ENCODE measurements at places on chromosomes 5 and 9. TPM values are rescaled to one million over a fixed set of nuclear protein-coding genes. Genes with fewer than 3 reads are reported as not detected.

C9 gene
- not detected for total RNA-seq

- no peak overlapping the region for H3K27ac ChIP-seq
- no peak overlapping the region for H3K4me3 ChIP-seq
- no peaks in the 10 kb centered on the region for H3K27me3 ChIP-seq
- DNase-seq: no peak
- no peaks in the 10 kb centered on the region for H3K36me3 ChIP-seq
Measured at GRCh38 chr5:34688015-34688810, 32.1 kb downstream of the RAI14 start.

- H3K27me3 ChIP-seq: no peaks in the 10 kb centered on the region
- H3K4me1 ChIP-seq: peaks cover 23% of the 10 kb centered on the region
- no peak for DNase-seq
- peaks cover 23% of the 10 kb centered on the region for H3K36me3 ChIP-seq
Measured at GRCh38 chr5:98794414-98795080, 21.1 kb downstream of the RGMB start.

- H3K27me3 ChIP-seq: no peaks in the 10 kb centered on the region
- DNase-seq: no peak
- peaks cover 27% of the 10 kb centered on the region for H3K4me1 ChIP-seq
- H3K4me3 ChIP-seq: no peak overlapping the region
- H3K36me3 ChIP-seq: peaks cover 6% of the 10 kb centered on the region
Measured at GRCh38 chr5:39023121-39023520, 51.1 kb downstream of the RICTOR start.

All from stomach (tissue), 19 donors.